ENCODE measurements at places on chromosomes 4 and X. TPM values are rescaled to one million over a fixed set of nuclear protein-coding genes. Genes with fewer than 3 reads are reported as not detected.

- H3K36me3 ChIP-seq: no peaks in the 10 kb centered on the region
- no peaks in the 10 kb centered on the region for H3K27me3 ChIP-seq
- no peaks in the 10 kb centered on the region for H3K4me1 ChIP-seq
- H3K4me3 ChIP-seq: no peak overlapping the region
- H3K27ac ChIP-seq: no peak overlapping the region
These were observed 147.7 kb downstream of the CPEB2 start for GRCh38 chr4:15149839-15150592.

DNA sequence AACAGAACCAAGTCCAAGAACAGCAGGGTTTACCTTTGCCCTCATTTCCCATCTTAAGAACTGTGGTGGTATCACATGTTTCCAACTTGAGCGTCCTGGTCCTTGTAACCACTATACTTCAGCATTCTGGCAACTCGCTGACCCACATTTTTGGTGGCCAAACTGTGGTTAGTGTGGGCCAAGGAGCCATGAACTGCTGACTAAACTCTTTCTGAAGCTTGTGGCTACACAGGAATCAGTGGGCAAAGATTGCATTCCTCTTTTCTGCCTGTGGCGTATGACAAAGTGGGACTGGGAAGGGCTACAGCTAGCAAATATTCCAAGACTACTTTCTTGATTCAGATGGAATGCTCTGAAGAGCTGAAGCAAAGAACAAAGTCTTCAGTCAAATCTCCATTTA is 106.3 kb upstream of the MID1 start:
- DNase-seq: peak; percentile 7
- H3K4me3 ChIP-seq: no peak overlapping the region
- H3K27me3 ChIP-seq: no peaks in the 10 kb centered on the region
- H3K27ac ChIP-seq: no peak overlapping the region
- no peaks in the 10 kb centered on the region for H3K36me3 ChIP-seq

DNA sequence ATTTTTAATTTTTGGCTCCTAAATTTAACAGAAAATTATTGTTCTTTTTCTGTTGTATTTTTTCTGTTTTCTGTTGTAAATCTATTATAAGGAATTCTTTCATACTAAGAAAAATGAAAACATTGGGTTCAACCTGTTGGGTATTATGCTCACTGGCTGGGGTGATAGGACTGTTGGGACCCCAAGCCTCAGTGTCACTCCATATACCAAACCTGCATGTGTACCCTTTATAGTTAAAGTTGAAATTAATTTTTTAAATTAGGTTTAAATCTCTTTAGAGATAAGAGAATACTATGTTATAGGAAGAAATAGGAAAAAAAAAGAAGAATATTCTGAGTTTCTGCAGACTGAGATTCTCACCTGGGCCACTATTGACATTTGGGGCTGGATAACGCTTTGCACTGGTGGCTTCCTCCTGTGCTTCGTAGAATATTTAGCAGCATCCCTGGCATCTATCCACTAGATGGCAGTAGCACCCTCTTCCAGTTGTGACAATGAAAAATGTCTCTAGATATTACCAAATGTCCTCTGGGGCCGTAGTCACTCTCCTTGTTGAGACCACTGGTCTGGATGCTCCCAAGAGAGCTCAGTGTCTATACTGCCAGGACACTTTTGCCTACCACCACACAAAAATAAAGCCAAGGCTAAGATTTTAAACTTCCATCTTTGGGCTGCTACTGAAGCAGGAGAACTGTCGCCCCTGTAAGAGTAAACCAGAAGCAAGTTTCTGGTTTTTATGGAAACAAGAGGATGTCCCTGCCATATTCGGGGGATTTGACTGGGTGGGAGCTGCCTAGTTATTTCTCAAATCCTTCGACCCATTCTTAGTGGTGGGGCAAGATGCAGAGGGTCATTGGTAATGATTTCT is 22.4 kb upstream of the CLTRN start:
- H3K27me3 ChIP-seq: no peaks in the 10 kb centered on the region
- no peaks in the 10 kb centered on the region for H3K4me1 ChIP-seq
- peak; percentile 61 for DNase-seq

DNA sequence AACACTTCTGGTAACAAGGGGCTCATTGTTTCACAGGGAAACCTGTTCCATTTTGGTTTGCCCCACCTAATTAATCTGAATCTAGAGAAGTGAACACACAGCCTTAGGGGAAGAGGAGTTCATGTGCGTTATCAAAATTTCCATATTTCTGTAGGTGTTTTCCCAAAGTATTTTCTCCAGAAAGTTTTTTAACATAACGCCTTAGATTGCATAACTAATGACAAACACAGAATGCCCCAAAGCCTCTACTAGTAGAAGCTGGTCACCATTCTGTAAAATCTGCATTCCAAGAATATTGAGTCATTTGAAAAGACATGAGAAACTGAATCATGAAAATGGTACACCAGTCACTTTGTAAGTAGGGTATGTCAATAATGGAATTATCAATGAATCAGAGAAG is 41.1 kb downstream of the IL13RA2 start:
- H3K36me3 ChIP-seq: no peaks in the 10 kb centered on the region
- no peak overlapping the region for H3K27ac ChIP-seq
- H3K4me3 ChIP-seq: no peak overlapping the region
- no peaks in the 10 kb centered on the region for H3K27me3 ChIP-seq
- H3K4me1 ChIP-seq: no peaks in the 10 kb centered on the region
- DNase-seq: no peak

The AVPR2 gene
- not detected for polyA plus RNA-seq

The FOXR2 gene
- not detected for polyA plus RNA-seq

GRCh38 chr4:26131711-26132110 is 189.1 kb upstream of the RBPJ start:
- no peak for DNase-seq
- no peaks in the 10 kb centered on the region for H3K27me3 ChIP-seq
- H3K4me1 ChIP-seq: no peaks in the 10 kb centered on the region

- no peaks in the 10 kb centered on the region for H3K4me1 ChIP-seq
- H3K4me3 ChIP-seq: no peak overlapping the region
- DNase-seq: no peak
- H3K27me3 ChIP-seq: no peaks in the 10 kb centered on the region
- H3K36me3 ChIP-seq: no peaks in the 10 kb centered on the region
These were observed 4.8 kb downstream of the AREG start for GRCh38 chr4:74449571-74450297.

- no peak overlapping the region for H3K4me3 ChIP-seq
- H3K27ac ChIP-seq: no peak overlapping the region
- no peaks in the 10 kb centered on the region for H3K4me1 ChIP-seq
These were observed 71.6 kb downstream of the PRRG1 start for GRCh38 chrX:37420756-37421155.

GRCh38 chr4:144580430-144580829 is 65.5 kb upstream of the HHIP start:
- H3K27ac ChIP-seq: no peak overlapping the region
- no peaks in the 10 kb centered on the region for H3K36me3 ChIP-seq
- H3K27me3 ChIP-seq: no peaks in the 10 kb centered on the region
- H3K4me3 ChIP-seq: no peak overlapping the region
- H3K4me1 ChIP-seq: no peaks in the 10 kb centered on the region

- DNase-seq: peak; percentile 60
These were observed 38.5 kb upstream of the UGT2B7 start for GRCh38 chr4:69057620-69058409.

The HELT gene
- polyA plus RNA-seq: not detected

GRCh38 chr4:93147524-93148212 is 680.9 kb upstream of the ATOH1 start:
- H3K27ac ChIP-seq: no peak overlapping the region
- H3K36me3 ChIP-seq: no peaks in the 10 kb centered on the region
- no peak for DNase-seq
- no peak overlapping the region for H3K4me3 ChIP-seq
- H3K27me3 ChIP-seq: no peaks in the 10 kb centered on the region

DNA sequence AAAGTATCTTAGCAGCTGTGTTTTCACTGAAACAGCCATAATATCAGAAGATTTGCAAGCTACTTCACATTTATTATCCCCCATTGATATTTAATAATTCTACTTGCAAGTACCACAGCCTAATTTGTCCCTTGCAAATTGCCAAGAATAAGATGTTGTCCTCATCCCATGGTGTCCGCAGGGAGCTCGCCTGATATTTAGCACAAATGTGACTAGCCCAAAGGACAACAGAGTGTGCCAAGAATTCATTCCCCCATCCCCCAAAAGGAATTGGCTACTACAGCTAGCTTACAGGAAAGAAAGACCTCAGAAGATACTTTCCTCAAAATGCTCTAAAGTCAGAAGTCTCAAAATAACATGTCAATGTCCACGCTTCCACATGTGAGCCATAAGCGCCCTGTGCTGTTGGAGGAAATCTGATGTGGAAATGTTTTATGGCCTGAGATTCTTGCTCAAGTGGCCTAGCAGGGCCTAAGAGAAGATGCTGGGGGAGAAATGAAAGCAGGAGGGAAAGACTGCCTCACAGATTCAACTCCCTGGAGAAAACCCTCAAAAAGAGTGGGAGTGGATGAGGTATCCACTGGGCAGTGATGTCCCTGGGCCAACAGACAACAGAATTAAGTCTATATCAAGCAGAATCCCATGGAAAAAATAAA is 111.4 kb downstream of the SH3KBP1 start:
- H3K27me3 ChIP-seq: no peaks in the 10 kb centered on the region
- no peak for DNase-seq
- no peaks in the 10 kb centered on the region for H3K36me3 ChIP-seq
- no peaks in the 10 kb centered on the region for H3K4me1 ChIP-seq

The SULT1B1 gene
- 45.4 TPM for polyA plus RNA-seq

The FAM9C gene
- not detected for polyA plus RNA-seq

The TLR2 gene
- polyA plus RNA-seq: 11.2 TPM

The DAPP1 gene
- polyA plus RNA-seq: 1.8 TPM

- H3K4me3 ChIP-seq: no peak overlapping the region
- H3K27ac ChIP-seq: no peak overlapping the region
- H3K36me3 ChIP-seq: no peaks in the 10 kb centered on the region
- no peaks in the 10 kb centered on the region for H3K4me1 ChIP-seq
- DNase-seq: peak; percentile 53
- H3K27me3 ChIP-seq: no peaks in the 10 kb centered on the region
These were observed 31.1 kb downstream of the CCKAR start for GRCh38 chr4:26459054-26459755.

- H3K36me3 ChIP-seq: no peaks in the 10 kb centered on the region
- H3K4me3 ChIP-seq: no peak overlapping the region
- H3K27ac ChIP-seq: no peak overlapping the region
- DNase-seq: no peak
- no peaks in the 10 kb centered on the region for H3K27me3 ChIP-seq
These were observed 105.0 kb downstream of the PALLD start for GRCh38 chr4:168601899-168602298.

DNA sequence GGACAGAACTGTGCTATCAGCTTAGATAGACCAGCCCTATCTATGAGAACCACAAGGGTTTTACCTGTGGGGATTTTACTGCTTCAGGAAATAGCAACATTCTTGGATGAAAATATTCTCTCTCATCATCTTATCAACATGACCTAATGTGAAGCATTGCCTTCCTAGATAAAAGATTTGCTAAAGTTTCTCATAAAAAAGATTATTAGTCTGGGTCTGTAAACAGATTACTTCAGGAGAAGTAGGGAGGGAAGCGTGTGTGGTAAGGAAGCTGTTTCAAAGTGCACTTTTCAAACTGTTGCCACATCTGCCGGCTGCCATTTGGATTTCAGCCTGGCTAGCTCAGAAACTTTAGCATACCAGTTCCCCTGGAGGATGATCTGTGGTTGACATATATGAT is at the start of gene NOX1:
Gene NOX1, minus strand, starts transcription at position 35 of the 400 bp plus-strand sequence. CDS start 220 bp downstream, outside the sequence.
- H3K36me3 ChIP-seq: no peaks in the 10 kb centered on the region
- H3K27me3 ChIP-seq: no peaks in the 10 kb centered on the region
- H3K27ac ChIP-seq: no peak within 1 kb of the TSS
- no peaks in the 10 kb centered on the region for H3K4me1 ChIP-seq

The UTP14A gene
- polyA plus RNA-seq: 4.7 TPM

- H3K4me1 ChIP-seq: no peaks in the 10 kb centered on the region
- H3K36me3 ChIP-seq: no peaks in the 10 kb centered on the region
These were observed 73.3 kb downstream of the DCTD start for GRCh38 chr4:182843808-182844325.

The SOD3 gene
- 15.6 TPM for polyA plus RNA-seq

The C4orf46 gene
- polyA plus RNA-seq: 4.3 TPM

The RASL11B gene
- polyA plus RNA-seq: not detected

DNA sequence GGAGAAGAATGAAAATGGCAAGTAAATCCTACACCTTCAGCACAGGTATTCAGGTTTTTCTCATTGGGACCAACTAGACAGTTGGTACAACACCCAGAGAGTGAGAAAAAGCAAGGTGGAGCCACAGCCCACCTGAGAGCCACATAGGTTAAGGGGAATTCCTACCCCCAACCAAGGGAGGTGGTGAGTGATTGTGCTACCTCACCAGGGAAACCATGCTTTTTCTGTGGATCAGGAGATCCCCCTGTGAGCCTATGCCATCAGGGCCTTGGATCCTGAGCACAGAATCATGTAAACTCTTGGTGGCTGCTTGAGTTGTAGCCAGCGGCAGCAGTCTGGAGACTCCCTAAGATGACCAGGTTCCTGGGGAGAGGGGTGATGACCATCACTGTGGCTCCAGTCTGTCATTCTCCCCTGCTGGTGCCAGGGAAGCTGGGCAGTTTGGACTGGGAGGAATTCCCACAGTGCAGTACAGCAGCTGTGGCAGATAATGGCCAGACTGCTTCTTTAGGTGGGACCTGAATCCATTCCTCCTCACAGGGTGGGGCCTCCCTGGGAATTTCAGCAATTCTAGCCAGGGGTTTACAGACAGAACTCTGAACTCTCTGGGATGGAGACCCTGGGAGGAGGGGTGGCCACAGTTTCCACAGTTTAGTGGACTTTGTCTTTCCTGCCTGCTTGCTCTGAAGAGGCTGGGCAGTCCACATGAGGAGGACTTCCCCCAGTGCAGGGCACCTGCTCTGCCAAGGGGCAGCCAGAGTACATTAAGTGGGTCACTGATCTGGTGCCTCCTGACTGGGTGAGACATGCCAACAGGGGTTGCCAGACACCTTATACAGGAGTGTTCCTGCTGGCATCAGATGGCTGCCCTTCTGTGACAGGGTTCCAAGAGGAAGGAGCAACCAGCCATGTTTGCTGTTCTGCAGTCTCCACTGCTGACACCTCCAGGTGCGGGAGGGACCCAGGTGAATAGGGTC is 43.2 kb downstream of the PARM1 start:
- H3K27me3 ChIP-seq: no peaks in the 10 kb centered on the region
- H3K36me3 ChIP-seq: no peaks in the 10 kb centered on the region
- no peak for DNase-seq
- H3K27ac ChIP-seq: no peak overlapping the region
- no peaks in the 10 kb centered on the region for H3K4me1 ChIP-seq

The PPARGC1A gene
- 5.4 TPM for polyA plus RNA-seq

The ASMT gene
- polyA plus RNA-seq: not detected

- no peak for DNase-seq
- H3K36me3 ChIP-seq: no peaks in the 10 kb centered on the region
- no peak overlapping the region for H3K27ac ChIP-seq
- H3K4me1 ChIP-seq: no peaks in the 10 kb centered on the region
These were observed 218.3 kb upstream of the CNKSR2 start for GRCh38 chrX:21155916-21156315.

All from small intestine (tissue), 16 donors.